Frontal cortex (tissue), 4 donors: ENCODE measurements at places on chromosomes 3 and 15. TPM values are rescaled to one million over a fixed set of nuclear protein-coding genes. Genes with fewer than 3 reads are reported as not detected.

DIPK2A gene
- 63.6 TPM for total RNA-seq

SAMD7 gene
- total RNA-seq, result not detected

ITIH3 gene
- total RNA-seq, result not detected

TAGLN3 gene
- 174 TPM for total RNA-seq

ERICH6 gene
- under 0.01 TPM for total RNA-seq

SEMA3B gene
- 2.4 TPM for total RNA-seq

CGNL1 gene
- total RNA-seq, result 5.7 TPM

HRH1 gene
- 2.0 TPM for total RNA-seq

COL6A5 gene
- total RNA-seq, result under 0.01 TPM
